ENCODE measurements at places on chromosomes 7 and 10. TPM values are rescaled to one million over a fixed set of nuclear protein-coding genes. Genes with fewer than 3 reads are reported as not detected.

SUN3 gene
- total RNA-seq, result not detected

FFAR4 gene
- total RNA-seq, result not detected

SFRP5 gene
- total RNA-seq, result not detected

PPP1R17 gene
- total RNA-seq, result not detected
